Right atrium auricular region (tissue), 2 donors: ENCODE measurements at places on chromosomes 2 and 18.

DNA sequence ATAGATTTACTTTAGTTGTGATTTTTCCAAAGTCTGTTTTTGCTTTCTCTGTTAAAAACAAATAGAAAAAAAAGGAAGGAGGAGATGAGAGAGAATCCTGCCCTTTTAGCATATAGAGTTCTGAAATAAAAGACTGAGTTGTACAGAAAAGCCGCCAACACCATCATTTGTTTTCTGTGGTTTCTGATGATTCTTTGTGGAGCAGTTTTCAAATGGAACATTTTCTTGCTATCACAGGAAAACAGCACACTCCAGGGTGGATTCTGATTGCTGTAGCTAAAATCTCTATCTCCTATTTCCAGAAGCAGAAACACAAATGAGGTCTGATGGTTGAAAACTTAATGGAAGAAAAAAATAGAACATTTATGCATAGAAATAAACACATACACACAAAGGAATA is 144.6 kb upstream of the L3MBTL4 start:
- no peak for DNase-seq

- DNase-seq: no peak
These were observed 195.9 kb upstream of the TCF4 start for GRCh38 chr18:55783921-55784320.

DNA sequence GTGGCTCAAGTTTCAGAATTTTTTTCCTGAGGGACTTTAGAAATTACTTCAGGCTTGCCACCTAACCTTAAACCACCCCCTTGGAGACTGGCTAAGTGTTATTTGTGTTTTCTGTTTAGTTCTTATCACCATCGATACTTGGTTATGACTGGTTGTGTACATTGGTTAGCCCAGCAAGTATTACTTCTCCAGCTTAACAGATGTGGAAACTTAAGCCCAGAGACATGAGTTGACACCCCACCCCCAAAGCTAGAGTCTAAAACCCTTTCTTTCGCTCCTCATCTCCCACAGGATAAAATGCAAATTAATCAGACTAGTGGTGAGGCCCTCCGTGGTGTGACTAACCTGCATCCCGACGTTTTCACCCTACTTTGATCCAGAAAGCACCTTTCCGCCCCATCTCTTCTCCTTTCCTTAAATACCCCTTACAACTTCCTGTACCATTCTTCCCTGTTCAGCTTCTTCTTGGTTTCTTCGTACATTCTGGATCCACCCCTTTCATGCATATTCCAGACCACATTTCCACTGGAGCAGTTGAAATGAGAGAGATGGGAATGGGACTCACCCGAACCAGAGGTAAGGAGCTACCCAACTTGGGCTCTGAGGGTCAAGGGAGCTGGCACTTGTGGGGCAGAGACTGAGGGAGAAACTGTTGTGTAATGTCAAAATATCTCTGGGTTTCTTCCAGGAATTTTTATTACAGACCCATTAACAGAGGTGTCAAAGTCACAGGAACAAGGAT is 819 bp upstream of the MAP3K2 start:
- no peak for DNase-seq

DNA sequence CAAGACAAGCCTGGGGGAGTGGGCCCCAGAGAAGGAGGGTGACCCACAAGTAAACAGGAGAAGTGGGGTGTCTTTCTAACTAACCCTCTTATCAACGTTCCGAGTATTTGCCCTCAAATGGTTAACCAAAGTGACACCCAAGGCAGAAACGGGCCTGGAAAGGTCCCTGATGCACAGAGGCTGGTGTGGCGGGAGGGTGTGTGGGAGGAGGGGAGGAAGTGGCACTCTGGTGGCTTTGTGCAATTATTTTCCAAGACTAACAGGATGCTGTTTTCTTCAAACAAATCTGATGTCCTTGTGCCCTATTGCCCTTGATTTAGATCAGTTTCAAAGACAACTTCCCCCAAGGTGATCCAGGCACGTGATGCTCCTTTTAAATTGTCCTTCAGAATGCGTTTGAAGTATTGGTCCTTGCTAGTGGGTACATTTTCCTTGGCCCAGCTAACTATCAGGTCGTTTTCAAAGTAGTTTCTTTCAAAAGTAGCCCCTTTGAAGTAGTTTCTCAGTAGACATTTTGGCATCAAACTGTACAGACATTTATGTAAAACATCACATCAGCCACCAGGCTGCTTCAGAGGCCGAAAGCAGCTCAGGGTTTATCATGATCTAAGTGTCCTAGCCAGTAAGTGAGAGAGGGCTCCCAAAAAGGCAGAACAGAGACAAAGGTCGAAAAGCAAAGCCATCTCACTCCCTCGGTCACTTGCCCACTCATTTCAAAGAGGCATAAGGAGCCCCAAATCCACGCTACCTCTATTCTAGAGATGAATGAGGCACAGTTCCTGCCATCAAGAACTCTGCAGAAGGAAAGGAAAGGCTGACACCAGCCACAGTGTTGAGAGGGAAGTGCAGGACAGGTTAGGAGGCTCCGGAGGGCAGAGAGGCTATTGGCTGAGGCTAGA is 371.1 kb upstream of the ID2 start:
- DNase-seq: no peak

DNA sequence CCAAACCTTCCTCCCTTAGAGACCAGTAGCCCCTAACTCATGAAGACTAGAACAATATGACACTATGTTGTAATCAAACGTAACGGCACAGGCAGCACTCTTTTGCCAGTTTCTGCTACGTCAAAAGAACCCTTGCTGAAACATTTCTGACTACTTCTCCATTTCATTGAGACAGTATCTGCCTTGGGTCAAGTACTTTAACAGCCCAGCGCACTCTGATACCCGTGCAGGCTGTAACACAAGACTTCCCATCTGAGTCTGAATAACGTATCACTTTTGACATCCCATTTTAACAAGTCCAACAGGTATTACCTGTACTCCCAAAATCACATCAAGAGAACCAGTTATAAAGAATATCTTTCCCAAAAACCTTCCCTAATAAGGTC is 38.4 kb downstream of the TBC1D8 start:
- DNase-seq: no peak

- DNase-seq: no peak
These were observed 193.1 kb downstream of the L3MBTL4 start for GRCh38 chr18:6221602-6222014.

DNA sequence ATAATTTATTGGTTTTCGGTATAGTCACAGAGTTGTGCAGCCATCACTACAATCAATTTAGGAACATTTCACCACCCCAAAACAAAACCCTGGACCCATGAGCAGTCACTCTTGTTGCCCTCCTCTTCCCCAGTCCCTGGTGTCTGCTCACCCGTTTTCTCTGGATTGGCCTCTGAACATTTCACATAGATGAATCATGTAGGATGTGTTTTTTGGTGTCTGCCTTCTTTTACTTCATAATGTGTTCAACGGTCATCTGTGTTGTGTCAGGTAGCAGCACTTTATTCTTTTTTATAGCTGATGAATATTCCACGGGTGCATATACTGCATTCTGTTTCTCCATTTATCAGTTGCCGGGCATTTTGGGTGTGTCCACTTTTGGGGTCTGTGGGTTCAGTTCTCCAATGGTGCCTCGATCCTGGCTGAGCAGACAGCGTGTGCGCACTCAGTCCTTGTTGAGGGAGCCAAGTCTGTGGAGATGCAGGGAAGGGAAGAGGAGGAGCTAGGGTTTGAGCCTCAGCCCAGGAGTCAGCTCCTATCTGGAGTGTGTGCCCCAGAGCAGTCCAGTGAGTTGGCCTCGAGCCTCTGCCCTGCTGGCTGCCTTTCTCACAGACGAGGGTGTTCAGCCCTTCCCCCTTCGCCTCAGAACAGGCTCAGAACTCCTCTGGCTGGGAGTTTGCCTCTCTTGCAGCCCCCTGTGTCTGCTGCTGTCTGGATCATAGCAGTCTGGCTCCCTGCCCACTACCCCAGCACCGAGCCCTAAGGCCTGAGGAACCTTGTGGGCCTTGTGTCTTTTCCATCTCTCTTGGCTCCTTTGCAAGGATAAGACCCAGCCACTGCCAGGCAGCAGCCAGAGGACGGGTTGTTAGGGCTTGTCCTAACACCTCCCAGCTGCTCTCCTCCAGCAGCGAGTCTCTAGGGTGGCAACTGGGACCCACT is 18.0 kb downstream of the C2orf74 start:
- peak; percentile 76 for DNase-seq

GRCh38 chr2:174971868-174972781 is 33.1 kb downstream of the CHN1 start:
- no peak for DNase-seq

DNA sequence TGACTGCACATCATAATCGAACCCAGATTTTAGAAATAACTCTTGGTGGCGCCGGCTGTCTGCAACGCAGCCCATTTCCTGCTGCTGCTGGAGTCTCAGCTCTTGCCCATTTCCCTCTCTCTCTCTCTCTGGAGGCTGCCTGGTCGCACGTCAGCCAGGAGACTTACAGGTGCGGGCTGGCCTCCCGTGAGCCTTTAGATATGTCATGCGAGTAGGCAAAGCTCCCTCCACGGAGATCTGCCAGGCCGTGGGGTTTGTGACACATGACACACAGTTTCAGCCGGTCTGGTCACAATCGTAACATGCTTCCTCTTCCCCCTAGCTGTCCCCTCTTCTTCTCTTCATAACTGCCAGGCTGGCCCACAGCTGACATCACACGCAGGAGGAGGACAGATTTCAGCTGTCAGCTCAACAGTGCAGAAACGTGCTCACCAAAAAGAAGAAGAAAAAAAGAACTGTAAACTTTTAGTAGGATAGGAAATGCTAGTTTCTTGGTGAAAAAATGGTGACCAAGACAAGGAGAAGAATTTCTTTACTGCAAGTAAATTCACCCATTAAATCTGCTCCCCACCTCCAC is 489.3 kb downstream of the ZNF516 start:
- DNase-seq: no peak

DNA sequence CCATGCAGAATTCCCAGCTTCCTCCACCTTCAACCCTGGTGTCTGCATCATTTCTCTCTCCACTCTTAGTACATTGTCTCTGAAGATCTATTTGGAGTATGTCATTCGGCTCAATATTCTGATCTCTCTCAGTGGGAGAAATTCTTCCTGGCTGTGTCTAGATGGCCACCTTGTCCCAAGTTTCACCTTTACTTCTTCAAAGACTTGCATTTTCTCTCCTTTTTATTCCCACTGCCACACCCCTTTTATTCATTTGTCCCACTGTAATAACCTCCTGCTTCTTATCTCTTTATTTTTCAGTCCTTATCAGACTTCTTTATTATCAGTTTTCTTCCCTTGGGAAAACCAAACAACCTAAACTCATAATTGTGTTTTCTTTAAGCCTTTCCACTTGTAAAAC is 54.3 kb upstream of the CERS6 start:
- DNase-seq: no peak

DNA sequence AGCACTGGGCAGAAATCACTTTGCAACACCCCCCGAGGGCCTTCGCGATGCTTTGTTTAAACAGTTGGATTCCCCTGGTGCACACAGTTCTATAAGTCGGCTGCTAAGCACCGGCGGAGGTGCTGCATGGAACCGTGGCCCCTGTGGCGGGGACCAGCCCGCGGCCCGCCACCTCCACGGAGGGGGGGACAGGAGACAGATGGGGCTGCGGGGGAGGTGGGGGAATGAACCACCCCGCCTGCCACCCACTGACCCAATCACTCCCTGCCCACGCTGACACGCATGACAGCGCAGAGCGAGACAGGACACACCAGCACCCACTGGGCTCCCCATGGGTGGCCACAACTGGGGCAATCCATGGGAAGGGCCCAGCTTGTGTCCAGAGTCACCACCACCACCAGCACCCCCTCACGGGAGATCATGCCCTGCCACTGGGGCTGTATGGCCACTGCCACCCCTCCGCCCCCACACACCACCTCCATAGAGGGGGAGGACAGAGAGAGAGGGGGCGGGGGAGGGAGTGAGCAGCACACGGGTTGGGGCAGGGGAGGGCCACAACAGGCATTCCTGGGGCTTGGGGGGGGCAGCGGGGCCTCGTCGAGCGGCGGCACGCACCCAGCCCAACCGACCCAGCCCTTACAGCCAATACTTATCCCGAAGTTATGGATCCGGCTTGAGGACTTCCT is 118.3 kb upstream of the ANKRD30BL start:
- DNase-seq: no peak

GRCh38 chr2:163731735-163732134 is 4.1 kb downstream of the FIGN start:
- DNase-seq: no peak

- DNase-seq: no peak
These were observed 67.3 kb downstream of the B3GNT2 start for GRCh38 chr2:62263076-62263715.

DNA sequence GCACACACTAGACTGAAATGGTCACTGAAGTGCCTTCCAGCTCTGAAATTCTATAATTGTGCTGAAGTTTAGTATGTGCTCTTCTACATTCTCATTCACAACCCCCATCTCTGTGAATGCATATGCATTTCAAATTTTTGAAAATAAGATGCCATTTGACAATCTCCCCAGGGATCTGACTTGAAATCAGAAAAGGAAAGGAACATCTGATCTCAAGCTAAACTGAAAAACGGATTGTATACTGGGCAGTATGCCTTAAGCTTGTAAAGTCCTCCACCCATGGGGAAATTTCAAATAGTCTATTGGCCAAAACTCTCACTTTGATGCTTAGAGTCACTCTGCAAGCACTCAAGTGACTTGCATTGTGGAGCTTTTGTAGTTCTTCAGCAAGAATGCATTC is 22.9 kb downstream of the FAP start:
- DNase-seq: no peak

- no peak for DNase-seq
These were observed 213.4 kb downstream of the CDCA7 start for GRCh38 chr2:173568054-173568453.

GRCh38 chr2:224971214-224971613 is 71.1 kb downstream of the DOCK10 start:
- DNase-seq: no peak

- DNase-seq: no peak
These were observed 2.9 kb upstream of the MAL start for GRCh38 chr2:95022309-95023221.

DNA sequence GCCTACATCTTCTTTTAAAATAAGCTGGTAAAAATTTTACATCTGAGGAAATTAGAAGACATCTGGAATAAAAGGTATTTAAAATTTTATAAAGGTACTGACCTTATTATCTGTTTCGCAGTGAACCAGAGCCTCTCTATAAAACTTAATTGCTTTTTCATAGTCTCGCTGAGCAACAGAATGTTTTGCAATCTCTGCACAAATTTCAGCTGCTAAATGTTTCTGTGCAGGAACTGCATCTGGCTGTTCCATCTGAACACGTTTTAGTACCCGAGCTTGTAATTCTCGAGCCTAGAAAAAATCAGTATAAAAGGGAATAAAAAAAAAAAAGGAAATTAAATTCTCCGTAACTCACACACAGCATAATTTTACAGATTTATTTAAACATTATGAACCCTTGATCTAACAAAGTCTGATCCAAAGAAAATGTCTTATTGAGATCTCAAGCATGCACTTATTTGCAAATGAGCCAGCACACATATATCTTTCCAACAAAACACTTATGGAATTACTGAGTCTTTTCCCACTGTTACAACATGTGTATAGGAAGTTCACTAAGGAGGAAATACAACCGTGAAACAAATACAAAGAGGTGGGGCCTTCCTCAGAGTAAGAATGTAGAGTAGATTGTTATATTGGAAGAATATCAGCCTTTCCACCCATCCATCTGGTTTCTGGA is 51.8 kb downstream of the TTC21B start:
- DNase-seq: no peak

GRCh38 chr2:68387408-68388350 is 22.6 kb downstream of the PLEK start:
- DNase-seq: no peak
